ENCODE measurements at places on chromosomes 2 and 18.

- DNase-seq = no peak
Measured at GRCh38 chr2:11577101-11577883, 43.4 kb downstream of the GREB1 start.

DNA sequence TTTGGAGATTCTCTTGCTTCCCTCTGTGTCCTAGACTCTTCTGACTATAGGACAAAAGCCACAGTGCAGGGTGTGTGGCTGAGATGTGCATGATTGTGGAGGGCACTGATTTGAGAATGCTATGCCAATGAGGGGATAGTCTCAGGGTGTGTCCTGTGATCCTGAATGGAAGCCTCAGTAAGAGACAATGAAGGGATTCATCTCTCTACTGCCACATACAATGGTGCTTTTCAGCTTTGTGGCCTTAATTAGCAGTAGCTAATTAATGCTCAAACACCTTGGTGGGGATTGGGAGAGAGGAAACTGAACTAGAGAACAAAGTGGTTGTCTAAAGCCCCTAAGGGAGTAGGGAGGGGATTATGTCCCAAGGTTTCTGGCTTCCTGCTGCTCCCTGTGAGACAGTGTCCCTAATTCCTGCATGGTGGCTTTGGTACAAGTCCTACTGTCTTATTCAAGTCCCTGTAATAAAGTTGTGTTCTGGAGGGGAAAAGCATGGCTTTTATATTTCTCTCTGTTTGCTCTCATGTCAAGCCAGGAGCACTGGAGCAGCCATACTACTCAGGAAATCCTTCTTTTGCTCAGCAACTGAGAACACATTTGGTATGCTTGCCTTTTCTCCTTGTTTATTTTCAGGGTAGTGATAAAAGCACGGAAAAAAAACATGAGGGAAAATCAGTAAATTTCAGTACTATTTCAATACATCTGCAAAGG is 415.2 kb upstream of the TCF4 start:
- DNase-seq = no peak

DNA sequence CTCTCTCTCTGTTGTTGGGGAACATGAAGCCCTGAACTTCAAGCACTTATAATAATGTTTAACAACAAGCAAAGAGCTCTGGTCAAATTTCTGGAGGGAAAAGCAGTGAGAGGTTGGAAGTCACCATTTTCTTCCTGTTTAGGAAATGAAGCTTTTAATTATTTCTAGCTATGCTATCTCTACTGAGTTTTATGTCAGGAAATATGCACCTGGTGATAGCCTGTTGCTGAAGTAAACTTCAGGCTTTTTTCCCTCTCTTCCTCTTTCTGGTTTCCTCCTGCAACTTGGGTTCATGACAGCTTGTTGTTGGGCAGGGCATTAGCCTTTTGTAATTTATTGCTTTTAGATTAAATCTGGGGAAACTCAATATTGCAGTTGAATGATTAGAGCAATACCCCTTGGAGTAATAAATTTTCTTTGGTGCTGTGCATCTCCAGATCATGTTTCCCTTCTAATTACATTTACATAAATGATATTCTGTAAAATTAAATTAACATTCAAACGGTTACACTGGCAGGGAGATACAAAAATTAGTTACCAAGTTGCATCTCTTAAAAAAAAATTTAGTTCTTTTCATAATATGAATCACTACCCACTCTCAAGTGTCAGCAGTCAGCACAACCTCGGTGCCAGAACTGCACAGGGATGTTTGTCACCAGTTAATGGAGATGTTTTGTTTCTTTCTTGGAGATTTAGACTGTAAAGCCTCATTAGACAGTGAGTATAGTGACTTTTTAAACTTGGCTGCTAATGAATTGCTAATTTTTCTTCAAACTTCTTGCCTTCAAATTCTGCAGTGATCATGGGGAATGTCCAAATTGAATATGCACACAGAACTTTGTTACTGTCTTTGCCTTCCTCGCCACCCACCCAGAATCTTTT is 466.6 kb upstream of the ETAA1 start:
- DNase-seq = no peak

- DNase-seq = peak; percentile 47
Measured at GRCh38 chr2:238108423-238109183, 8.5 kb downstream of the ESPNL start.

DNA sequence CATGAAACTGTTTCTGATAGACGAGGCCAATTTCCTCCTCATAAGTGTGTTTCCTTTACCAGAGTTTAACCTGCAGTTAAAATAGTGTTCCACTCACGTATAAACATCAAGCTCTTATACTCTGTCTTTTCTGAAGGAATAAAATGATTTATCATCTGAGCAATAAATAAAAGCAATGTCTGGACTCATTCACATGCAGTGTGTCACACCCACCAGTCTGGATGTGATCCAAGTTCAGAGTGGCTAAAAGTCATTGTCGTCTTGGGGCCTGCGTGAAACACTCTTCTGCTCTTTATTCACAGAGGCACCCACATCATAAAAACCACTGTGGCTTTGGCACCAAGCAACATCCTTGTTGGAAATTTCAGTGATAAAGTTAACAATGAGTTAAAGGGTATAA is 19.5 kb upstream of the SLC9A4 start:
- no peak for DNase-seq

DNA sequence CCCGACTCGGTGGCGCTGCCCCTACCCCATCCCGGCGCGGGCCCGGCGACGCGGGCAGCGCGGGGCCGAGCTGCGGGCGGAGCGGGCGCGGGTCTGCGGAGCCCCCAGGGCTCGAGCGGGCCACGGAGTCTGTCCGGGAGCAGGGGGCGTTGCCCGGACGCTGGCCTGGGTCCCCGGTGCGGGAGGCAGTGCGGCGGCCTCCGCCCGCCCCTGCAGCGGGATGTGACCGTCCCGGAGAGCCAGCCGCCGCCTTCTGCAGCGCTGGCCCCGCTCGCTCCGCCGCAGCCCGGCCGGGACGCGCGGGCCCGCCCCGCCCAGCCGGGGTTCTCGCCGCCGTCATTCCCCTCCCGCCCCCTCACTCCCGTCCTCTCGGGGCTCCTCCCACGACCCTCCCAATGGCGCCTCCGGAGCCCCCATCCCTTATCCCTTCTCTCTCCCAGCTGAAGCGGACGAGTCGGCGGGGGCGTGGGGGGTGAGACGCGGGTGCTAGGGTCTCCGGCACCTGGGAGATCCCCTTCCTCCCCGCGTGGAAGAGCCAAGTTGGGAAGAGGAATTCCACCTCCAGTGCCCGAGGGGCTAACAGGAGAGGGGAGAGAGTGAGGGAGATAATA is at the start of gene FNDC4:
Gene FNDC4, minus strand, starts transcription at position 257 of the 611 bp plus-strand sequence. CDS start 521 bp downstream, outside the sequence.
- DNase-seq = no peak

DNA sequence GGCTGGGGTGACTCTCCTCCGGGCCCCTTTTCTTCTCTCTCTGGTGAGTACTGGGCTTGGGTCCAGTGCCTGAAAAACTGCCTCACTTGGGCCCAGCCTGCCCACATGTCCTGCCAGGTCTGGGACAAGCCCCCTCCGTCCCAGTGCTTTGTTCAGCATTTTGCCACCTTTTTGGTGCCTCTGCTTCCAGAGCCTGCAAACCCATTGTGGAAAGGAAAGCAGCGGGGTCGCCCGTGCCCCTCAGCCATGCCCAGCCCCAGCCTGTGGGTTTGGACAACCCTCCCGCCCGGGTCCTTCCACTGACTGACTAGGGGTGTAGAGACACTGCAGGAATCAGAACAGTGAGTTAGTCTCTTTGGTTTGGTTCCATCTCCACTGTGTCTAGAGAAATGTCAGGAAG is 140.7 kb upstream of the ALKAL2 start:
- no peak for DNase-seq

DNA sequence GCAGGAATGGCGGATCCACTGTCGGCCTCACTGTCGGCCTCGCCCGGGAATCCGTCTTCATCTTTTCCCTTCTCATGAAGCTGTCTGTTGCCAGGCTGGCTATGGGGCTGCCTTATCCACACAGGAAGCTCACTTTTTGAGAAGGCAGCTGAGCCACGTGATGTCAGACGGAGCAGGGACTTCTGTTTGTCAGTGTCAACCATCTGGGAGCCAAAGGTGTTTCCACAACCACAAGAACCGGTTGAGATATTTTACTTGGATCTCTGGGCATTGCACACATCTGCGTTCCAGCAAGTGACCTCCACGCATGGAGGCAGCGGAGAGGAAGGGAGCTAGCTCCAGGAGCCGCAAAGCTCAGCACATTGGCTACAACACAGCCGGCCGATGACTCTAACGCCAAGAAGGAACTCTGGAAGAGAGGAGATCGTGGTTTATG is 27.4 kb upstream of the TAF1B start:
- no peak for DNase-seq

- DNase-seq = peak; percentile 14
Measured at GRCh38 chr2:177547122-177547521, 154.5 kb downstream of the AGPS start.

GRCh38 chr2:1586923-1587840 is 157.1 kb downstream of the PXDN start:
- DNase-seq = no peak

GRCh38 chr2:49686897-49687442 is 532.7 kb upstream of the FSHR start:
- no peak for DNase-seq

- DNase-seq = no peak
Measured at GRCh38 chr2:230828272-230828961, 36.3 kb upstream of the ITM2C start.

GRCh38 chr2:221810245-221810644 is 238.1 kb upstream of the EPHA4 start:
- DNase-seq = no peak

DNA sequence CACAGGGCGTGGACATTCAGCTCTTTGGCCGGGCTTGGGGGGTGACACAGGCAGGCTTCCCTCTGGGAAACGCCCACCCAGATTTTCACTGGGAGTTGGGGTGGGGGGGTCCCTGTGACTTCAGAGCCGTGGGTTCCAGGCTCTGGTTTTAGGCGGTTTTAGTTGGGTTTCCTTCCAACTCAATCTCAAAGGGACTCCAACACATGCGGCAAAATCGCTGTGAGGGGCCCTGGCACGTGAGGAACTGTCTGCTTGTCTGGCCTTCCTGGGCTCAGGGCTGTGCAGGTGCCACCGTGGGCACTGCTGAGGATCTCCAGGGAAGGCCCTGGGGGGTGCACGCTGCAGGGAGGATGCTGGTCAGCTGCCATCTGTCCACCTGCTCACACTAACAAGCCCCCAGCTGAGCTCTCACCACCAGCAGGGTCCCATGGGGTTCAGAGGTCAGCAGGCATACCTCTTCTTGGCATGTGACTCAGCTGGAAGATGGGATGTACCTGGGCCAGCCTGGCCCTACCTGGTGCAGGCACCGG is 11.7 kb downstream of the HS6ST1 start:
- DNase-seq = no peak

DNA sequence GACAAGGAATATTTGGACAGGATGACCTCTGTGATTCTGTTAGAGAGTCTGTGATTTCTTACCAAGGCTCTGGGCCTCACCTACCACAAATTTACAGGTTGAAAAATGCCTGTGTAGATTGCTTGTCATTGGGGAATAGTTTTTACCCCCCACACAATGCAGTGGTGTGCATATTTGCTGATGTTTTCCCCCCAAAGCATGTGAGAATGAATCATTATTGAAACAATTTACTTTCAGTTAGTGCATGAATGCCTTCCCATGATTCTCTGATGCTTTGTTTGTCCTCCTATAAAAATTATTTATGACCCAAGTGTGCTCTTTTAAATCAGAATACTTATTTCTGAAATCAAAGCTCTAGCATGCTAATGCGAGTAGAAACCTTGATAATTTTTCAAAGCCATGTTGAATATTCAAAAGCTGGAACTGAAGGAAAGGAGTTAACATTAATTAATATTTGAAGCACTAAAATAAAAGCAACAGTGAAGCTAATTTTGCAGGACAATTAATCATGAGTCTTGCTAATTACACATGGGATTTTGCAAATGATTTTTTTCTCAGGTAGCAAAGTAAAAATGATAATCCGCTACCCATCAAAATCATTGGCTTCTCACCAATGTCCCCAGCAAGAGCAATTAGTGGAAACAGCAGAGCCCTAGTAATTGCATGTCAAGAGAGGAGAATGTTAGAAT is 361.2 kb upstream of the HNRNPA3 start:
- no peak for DNase-seq

GRCh38 chr2:47640356-47640755 is 142.6 kb upstream of the MSH6 start:
- no peak for DNase-seq

GRCh38 chr18:59008302-59008974 is 131.2 kb upstream of the SEC11C start:
- DNase-seq = no peak

- no peak for DNase-seq
Measured at GRCh38 chr2:169732075-169732474, 1.6 kb upstream of the KLHL23 start.

DNA sequence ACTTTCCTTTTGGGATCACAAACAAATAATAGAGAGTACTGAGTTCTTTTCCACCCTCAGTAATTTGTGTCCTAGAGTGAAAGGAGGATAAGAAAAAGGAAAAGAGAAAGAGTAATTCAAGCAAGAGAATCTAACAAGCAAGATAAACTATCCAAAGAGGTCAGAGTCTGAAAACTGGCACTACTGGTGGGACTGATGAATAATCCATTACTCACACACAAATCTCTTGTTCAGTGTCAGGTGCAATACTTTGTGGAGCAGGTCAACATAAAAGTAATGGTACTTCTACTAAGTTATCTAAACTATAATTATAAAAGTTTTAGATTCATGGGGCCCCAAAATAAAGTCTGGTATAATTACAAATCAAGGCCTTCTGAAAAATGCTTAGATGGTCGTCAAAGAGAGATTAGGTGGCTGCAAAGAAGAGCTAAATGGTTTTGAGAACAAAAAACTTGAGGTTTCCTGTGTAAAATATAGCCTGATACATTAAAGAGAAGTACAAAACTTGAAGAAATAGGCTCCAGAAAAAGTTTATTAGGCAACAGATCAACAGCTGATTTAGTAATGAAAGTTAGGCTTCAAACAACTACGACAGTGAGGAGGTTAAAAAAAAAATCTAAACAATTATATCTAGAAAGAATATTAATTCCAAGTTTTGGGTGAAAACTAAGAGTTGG is 109.4 kb downstream of the BAZ2B start:
- no peak for DNase-seq

DNA sequence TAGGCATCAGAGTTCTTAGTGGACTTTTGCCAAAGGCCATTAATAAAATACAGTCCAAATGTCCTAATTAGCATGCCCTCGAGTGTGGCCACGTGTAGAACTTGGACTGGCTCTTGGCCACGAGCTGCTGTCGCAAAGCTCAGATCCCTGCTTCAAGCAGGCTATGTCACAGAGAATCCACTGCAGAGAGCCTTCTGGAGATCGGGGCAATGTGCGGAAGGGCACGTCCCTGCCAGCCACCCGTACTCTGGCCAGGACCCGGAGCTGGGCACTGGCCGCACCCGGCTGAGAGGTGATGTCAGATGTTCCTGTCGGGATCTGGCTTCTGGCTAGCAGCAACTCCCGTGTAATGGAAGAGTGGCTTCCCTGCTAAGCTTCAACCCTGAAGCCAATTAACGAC is 432.7 kb upstream of the ID2 start:
- no peak for DNase-seq
